ENCODE measurements at places on chromosomes 4 and X. TPM values are rescaled to one million over a fixed set of nuclear protein-coding genes. Genes with fewer than 3 reads are reported as not detected.

The CCKAR gene
- not detected for total RNA-seq

The KLHL15 gene
- total RNA-seq = 4.1 TPM

The PCDH10 gene
- total RNA-seq = 0.06 TPM

The IL2 gene
- not detected for total RNA-seq

The ELMOD2 gene
- 15.6 TPM for total RNA-seq

The CFAP47 gene
- not detected for total RNA-seq

GRCh38 chrX:151397741-151398070, 700 bp downstream of the VMA21 start:
- no peaks in the 10 kb centered on the region for H3K36me3 ChIP-seq
- H3K27ac ChIP-seq = peak overlapping the region; percentile 94
- H3K27me3 ChIP-seq = no peaks in the 10 kb centered on the region
- DNase-seq = no peak
- H3K4me1 ChIP-seq = peaks cover 4% of the 10 kb centered on the region

- no peaks in the 10 kb centered on the region for H3K27me3 ChIP-seq
- H3K4me3 ChIP-seq = no peak overlapping the region
- no peak overlapping the region for H3K27ac ChIP-seq
- no peak for DNase-seq
These were observed 55.1 kb upstream of the GUCY1A1 start for GRCh38 chr4:155611501-155611900.

GRCh38 chrX:105972690-105973386, 65.7 kb downstream of the SERPINA7 start:
- no peaks in the 10 kb centered on the region for H3K4me1 ChIP-seq
- H3K36me3 ChIP-seq = no peaks in the 10 kb centered on the region

GRCh38 chrX:141176586-141177451, at the start of gene LDOC1:
Gene LDOC1 (minus strand): TSS chrX:141177129. CDS start chrX:141177021, 108 bp downstream.
- H3K27me3 ChIP-seq = no peaks in the 10 kb centered on the region
- peak within 1 kb of the TSS; percentile 64 for H3K4me3 ChIP-seq
- DNase-seq = peak; percentile 79
- no peaks in the 10 kb centered on the region for H3K36me3 ChIP-seq
- H3K4me1 ChIP-seq = no peaks in the 10 kb centered on the region

GRCh38 chr4:101953949-101954348, 163.4 kb downstream of the BANK1 start:
- H3K27me3 ChIP-seq = no peaks in the 10 kb centered on the region
- DNase-seq = no peak
- no peaks in the 10 kb centered on the region for H3K4me1 ChIP-seq

DNA sequence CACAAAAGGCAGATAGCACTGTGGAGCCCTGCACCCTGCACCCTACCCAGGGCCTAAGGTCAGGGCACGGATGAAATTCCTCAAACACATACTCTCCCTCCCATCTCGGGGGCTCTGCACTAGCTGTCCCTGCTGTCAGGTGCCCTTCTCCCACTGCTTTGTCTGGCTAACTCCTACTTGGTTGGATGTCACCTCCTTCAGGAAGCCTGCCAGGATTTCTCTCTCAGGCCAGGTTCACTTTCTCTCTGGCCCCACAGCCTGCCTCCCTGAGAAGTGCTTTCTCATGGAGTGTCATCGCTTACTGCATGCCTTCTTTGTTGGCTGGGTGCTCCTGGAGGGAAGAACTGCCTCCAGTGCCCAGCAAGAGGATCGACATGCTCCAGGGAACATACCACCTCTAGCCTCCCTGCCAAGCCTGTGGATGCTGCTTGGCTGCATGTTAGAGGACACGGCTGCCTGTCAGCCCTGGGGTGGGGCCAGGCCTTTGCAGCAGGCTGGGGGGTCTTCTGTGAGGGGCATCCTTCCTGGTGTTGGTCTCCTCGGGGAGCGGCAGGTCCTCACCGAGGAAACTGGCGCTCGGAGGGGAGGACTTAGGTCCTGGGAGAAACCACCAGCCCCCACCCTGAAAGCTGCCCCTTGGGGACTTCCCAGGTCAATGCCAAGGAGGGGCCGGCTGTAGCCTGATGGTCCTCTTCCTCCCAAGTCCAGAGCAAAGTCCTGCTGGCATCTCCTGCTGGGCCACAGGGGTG, 15.0 kb downstream of the ABLIM2 start:
- peaks cover 38% of the 10 kb centered on the region for H3K4me1 ChIP-seq
- no peak for DNase-seq
- H3K27ac ChIP-seq = peak overlapping the region; percentile 75

DNA sequence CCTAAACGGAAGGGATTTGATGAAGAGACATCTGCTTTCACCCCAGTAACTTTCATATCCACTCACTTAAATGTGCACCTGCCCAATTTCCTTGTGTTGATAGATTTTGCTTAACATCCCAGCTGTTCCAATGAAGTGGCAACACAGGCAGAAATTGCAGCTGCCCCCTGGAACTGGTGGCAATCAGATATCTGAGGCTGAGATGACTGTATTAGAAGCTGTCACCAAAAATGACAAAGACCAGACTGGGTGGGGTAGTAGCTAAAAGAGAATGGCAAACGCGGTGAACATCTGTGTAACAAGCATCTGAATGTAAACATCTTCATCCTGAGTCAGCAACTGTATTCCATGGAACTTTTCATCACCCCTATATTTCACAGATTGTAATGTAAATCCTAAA, 17.1 kb downstream of the GABRA2 start:
- no peak for DNase-seq
- no peaks in the 10 kb centered on the region for H3K36me3 ChIP-seq
- H3K27ac ChIP-seq = no peak overlapping the region
- no peak overlapping the region for H3K4me3 ChIP-seq

- H3K36me3 ChIP-seq = no peaks in the 10 kb centered on the region
- H3K27ac ChIP-seq = no peak overlapping the region
- no peaks in the 10 kb centered on the region for H3K27me3 ChIP-seq
- no peaks in the 10 kb centered on the region for H3K4me1 ChIP-seq
- no peak overlapping the region for H3K4me3 ChIP-seq
These were observed 11.0 kb upstream of the ARHGEF38 start for GRCh38 chr4:105541420-105541819.

GRCh38 chrX:46961574-46962283, 49.5 kb downstream of the JADE3 start:
- peaks cover 33% of the 10 kb centered on the region for H3K27me3 ChIP-seq
- H3K4me1 ChIP-seq = no peaks in the 10 kb centered on the region
- H3K36me3 ChIP-seq = no peaks in the 10 kb centered on the region
- H3K27ac ChIP-seq = no peak overlapping the region
- no peak for DNase-seq
- H3K4me3 ChIP-seq = no peak overlapping the region

DNA sequence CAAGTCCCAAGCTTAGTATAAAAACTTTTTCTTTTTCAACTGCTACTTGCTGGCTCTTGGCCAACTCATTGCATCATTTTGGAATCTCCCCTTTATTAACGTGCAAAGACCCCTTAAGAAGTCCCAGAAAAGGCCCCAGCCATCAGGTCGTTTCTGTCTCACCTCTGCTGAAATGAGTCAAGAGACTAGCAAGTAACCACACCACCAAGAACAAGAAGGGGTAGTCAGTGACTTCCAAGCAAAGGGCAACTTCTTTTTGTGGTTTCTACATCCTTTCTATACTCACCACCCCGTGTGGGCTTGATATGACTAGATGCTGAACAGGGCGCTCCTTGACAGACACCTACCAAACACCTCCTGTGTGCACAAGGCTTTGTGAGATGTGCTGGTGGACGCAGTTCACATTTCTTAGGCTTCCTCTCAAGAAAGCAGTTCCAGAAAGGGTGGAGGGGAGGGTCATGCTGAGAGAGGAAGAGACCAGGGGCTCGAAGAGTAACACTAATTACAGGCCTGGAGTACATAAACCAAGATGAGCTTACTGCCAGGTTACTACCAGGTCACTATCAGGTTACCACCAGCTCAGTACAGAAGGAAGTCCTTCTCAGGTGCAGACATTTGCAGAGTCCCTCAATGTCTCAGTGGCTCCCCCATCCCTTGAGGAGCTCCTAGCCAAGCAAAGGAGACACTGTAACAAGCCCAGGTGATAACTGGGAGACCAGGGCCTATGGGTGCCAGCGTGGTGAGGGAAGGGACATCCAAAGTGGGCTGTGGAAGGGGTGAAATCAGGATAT, 19.3 kb downstream of the JAKMIP1 start:
- no peaks in the 10 kb centered on the region for H3K27me3 ChIP-seq
- no peak for DNase-seq
- no peak overlapping the region for H3K4me3 ChIP-seq
- no peaks in the 10 kb centered on the region for H3K36me3 ChIP-seq
- no peaks in the 10 kb centered on the region for H3K4me1 ChIP-seq

DNA sequence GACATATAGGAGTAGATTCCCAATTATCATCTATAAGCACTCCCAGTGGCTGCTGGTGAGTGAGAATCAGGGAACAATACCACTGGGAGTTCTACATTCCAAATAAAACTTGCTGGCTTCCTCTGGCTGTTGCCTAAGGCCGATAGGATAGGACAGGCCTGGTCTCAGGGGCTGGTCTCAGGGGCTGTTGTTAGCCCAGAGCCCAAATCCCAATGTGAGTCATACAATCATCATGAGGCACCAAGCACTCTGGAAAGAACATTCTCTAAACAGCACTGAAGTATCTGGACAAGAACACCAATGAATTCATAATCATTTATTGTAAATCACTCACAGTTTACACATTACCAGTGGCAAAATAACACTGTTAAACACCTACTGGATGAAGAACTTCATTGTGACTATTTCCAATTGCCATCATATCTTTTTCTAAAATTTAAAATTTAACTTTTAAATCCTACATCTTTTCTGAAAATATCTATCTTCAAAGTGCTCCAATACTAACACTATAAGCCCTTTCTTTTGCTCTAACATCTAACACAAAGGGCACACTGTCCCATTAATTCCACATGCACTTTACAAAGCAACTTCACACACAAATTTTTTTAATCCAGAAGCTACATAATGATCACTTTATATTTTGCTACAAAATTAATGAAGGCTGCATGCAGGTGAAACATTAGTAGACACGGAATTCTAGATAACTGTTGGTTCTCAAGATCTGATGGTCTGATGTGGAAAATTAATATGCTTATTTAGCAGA, 67.6 kb upstream of the TMEM150C start:
- H3K36me3 ChIP-seq = no peaks in the 10 kb centered on the region
- no peak overlapping the region for H3K4me3 ChIP-seq
- DNase-seq = no peak
- H3K27ac ChIP-seq = no peak overlapping the region

DNA sequence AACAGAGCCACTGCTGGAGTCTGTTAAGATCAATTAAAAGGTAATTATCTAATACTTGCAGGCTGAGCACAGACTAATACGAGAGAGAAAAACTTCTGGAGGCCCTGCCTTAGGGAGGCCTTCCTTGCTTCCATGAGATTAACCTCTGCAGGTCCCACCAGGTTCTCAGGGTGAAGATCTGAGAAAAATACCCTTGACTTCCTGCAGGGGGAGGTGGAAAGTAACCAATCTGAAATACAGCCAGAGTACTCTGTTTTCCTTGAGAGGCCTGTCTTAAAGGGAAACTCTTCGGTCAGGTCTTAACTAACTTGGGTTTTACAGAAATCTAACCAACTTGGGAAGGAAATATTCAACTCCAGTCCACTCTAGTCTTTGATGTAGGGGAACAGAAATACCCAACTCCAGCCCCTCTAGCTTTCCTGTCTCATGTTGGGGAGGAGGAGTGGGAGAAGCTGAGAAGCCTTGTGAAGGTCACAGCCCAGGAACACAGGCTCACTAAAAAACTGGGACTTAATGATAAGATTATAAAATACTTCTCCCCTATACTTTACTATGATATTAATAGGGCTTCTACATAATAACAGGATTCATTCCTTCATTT, 77.1 kb downstream of the TBCK start:
- H3K27ac ChIP-seq = no peak overlapping the region
- no peak for DNase-seq
- H3K4me3 ChIP-seq = no peak overlapping the region
- H3K4me1 ChIP-seq = no peaks in the 10 kb centered on the region
- H3K36me3 ChIP-seq = peaks cover 48% of the 10 kb centered on the region
- H3K27me3 ChIP-seq = no peaks in the 10 kb centered on the region

Measured in heart left ventricle (tissue), 16 donors.